Daoy (cell line): ENCODE measurements at places on chromosomes 12 and 14.
A peak's percentile ranks its signal among the peaks of the same experiment; 100 is the strongest.

- DNase-seq, result no peak
Measured at GRCh38 chr14:95683793-95684192, 2.4 kb upstream of the TCL1B start.

DNA sequence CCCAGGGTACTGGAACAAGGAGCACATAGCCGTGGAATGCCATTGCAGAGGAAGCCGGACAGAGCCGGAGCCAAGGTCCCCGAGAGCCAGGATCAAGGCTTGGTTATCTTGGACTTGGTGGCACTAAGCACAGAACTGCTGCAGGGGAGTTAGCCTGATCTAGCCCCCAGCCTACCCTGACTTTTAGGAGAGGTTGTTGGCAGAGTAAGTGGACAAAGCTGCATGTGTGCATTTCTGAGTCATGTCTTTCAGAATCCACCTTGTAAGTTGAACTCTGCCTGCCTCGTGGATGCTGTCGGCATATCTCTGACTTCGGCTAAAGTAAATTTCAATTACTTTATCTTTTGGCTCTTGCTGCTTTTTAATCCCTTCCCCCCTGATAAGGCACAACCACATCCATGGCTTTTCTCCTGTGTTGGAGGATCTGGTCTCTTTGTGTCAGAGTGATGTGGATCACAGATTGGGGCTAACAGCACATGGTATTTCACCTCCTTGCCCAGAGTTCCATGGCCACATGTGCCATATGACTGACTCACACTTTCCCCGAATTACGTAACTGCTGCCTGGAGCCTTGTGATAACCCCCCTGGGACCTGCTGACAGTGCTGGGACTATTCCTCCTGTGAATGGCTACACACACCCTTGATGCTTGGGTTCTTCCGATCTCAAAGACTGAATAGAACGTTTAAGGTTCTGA lies 240.3 kb downstream of the EMP1 start:
- peak; percentile 89 for DNase-seq

GRCh38 chr12:91482231-91482630 lies 299.6 kb upstream of the DCN start:
- no peak for DNase-seq

- DNase-seq, result no peak
Measured at GRCh38 chr12:46414591-46415268, 42.2 kb upstream of the SLC38A2 start.

DNA sequence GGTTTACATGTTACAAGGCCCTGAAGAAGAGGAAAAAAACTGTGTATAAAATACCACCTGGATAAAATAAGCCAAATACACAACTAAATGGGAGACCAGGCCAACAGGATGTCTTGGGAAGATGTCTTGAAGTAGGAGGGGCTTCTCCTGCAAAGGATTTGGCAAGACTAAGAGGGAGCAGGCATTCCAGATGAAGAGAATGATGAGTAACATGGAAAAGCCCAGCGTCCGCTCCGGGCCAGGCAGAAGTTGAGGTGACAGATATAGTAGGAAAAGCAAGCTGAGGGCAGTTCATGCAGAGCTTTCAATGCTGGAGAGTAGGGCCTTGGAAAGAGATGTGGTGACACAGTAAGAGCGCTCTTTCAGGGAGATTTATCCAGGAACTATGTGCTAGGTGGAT lies 16.1 kb upstream of the EIF4B start:
- DNase-seq, result no peak

GRCh38 chr12:100926669-100927248 lies 132.2 kb downstream of the ANO4 start:
- peak; percentile 55 for DNase-seq

- no peak for DNase-seq
Measured at GRCh38 chr14:59009967-59010366, 178.5 kb upstream of the DAAM1 start.

DNA sequence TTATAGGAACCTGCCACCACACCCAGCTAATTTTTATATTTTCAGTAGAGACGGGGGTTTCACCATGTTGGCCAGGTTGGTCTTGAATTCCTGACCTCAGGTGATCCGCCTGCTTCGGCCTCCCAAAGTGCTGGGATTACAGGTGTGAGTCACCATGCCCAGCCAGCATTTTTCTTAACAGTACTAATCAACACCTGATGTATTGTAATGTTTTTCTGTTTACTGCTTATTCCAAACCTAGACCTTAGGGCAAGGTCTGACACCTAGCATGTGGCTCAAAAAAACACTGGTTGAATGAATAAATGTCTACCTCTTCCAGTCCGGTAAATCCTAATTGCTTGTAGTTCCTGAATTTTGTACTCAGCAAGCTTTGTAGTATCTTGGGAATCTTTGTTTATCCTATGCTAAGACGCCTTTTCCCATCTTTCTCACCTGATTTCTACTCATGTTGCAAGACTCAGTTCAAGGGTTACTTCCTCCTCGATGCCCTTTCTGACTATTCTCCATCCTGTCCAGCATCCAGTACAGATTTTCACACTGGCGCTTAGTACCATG lies 2.8 kb downstream of the PAN2 start:
- no peak for DNase-seq

DNA sequence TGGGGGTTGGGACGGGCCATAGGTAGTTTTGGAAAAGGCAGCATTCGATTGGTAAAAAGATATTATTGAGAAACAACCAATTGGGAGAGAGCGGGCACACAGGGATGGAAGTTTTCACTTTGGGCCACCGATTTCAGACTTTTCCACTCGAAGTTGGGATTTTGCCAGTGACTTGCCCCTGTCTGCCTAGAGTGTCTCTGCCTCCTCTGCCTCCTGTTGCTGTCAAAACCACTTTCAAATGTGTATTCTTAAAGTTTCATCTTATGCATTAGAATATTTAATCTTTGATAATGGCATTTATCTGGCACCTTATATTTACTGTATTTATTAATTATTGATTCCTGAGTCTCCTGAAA lies 182.3 kb downstream of the FUT8 start:
- DNase-seq, result no peak

DNA sequence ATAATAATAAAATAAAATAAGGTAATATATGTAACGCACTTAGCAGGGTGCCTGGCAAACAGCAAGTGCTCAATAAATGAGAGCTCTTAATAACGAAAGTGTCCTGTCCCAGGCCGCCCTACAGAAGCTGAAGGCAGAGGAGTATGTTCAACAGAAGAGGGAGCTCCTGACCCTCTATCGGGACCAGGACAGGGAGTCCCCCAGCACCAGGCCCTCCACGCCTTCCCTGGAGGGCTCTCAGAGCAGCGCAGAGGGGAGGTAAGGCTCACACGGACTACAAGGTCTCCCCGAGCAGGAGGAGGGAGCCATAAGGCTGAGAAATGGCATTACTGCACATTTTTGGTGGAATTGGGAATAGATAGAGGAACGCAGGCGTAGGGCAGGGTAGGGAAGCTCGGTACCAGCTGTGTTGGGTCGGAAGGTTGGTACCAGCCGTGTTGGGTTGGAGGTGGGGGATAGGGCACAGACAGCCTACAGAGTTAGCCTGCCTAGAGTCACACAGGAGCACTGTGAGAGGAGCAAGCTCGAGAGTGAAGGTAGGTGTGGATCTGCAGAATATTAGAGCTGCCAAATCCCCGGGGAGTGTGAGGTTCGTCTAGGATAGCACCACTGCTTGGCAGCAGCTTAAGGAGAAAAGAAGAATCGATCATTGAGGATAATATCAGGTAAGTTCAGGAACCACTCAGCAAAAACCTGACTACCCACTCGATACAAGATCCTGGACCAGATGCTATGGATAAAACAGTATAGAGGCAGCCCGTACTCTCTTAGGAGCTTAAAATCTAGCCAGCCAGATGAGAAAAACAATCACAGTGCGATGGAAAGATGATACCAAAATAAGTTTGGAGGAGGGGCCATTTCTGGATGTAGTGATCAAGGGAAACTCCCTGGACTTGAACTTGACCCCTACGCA lies 15.3 kb downstream of the TNFRSF1A start:
- peak; percentile 58 for DNase-seq

DNA sequence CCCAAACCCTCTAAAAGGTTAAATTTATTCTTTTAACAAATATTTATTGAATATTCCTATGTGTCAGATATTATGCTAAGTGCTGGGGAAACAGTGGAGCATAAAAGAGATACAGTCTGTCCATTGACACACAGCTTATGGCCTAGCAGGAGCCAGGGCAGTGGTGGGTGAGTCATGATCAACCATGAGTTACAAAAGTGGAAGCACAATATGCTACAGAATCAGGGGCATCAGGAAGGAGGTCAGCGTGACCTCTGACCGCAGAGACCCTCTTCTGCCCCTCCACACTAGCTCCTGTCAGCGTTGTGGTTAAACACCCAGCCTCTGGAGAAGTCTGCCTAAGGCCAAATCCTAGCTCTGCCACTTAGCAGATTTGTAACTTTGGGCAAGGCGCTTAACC lies 4.7 kb upstream of the PPP1R1A start:
- DNase-seq, result peak; percentile 37

GRCh38 chr12:106871477-106871876 lies 84.2 kb upstream of the TMEM263 start:
- no peak for DNase-seq

- DNase-seq, result no peak
Measured at GRCh38 chr14:54117924-54118323, 161.3 kb upstream of the BMP4 start.

- no peak for DNase-seq
Measured at GRCh38 chr12:52603314-52603713, 2.1 kb upstream of the KRT72 start.

GRCh38 chr14:96676166-96676565 lies 121.0 kb upstream of the VRK1 start:
- peak; percentile 78 for DNase-seq

DNA sequence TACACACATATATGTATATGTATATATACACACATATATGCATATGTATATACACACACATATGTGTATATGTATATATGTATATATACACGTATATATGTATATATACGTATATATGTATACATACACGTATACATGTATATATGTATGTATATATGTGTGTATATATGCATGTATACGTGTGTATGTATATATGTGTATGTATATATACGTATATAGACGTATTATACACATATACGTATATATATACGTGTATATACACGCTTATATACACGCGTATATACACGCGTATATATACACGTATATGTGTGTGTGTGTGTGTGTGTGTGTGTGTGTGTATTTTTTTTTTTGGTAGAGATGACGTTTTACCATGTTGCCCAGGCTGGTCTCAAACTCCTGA lies 32.9 kb upstream of the ZNF740 start:
- DNase-seq, result no peak

GRCh38 chr14:30193845-30194501 lies 266.3 kb upstream of the PRKD1 start:
- DNase-seq, result peak; percentile 9

DNA sequence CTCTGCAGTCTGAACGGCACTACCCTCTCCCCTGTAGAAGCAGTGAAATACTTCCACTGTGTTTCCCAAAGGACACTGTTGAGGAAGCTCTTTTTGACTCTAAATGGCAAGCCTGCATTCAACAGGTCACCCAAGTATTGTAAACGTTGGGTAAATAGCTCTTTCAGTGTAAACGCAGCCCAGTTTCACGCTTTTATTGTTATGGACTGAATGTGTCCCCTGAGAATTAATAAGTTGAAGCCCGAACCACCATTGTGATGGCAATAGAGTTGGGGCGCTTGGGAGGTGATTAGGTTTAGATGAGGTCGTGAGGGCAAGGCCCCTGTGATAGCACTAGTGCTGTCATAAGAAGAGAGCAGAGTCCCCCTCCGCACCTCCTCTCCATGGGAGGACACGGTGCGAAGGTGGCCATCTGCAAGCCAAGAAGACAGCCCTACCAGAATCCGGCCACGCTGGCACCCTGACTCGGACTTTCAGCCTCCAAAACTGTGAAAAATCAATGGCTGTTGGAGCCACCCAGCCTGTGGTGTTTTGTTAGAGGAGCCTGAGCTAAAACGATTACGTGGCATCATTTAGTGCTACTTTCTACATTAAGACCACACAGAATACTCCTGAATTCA lies 1.1 kb downstream of the SERPINA10 start:
- DNase-seq, result no peak

DNA sequence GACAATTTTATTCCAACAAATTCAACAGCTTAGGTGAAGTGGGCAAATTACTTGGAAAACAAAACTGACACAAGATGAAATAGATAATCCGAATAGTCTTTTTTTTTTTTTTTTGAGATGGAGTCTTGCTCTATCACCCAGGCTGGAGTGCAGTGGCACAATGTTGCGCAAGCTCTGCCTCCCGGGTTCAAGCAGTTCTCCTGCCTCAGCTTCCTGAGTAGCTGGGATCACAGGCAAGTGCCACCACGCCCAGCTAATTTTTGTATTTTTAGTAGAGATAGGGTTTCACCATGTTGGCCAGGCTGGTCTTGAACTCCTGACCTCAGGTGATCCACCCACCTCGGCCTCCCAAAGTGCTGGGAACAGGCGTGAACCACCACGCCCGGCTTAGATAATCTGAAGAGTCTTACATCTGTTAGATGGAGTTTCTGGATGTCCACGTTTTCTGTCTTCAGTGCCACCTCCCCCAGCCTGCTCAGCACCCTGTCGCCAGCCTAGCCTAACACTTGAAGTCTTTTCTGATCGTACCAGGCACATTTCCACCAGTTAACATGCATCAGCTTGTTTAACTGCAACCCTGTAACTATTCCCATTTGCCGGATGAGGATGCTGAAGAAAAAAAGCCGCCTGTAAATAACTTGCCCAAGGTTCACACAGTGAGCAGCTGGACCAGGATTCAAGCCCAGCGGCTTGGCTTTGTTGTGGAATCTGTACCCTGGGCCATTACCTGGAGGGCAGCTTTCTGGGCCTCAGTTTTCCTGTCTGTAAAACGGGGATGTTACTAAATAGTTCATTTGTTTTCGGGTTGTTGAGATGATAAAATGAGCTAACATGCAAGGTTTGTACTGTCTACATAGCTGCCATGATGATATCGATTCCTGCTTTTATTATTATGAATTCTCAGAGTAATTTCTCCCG lies 26.4 kb downstream of the FBRSL1 start:
- DNase-seq, result no peak

GRCh38 chr12:74337951-74338350 lies 199.7 kb upstream of the ATXN7L3B start:
- DNase-seq, result peak; percentile 73

- no peak for DNase-seq
Measured at GRCh38 chr14:100824901-100825712, 811 bp upstream of the MEG3 start.

DNA sequence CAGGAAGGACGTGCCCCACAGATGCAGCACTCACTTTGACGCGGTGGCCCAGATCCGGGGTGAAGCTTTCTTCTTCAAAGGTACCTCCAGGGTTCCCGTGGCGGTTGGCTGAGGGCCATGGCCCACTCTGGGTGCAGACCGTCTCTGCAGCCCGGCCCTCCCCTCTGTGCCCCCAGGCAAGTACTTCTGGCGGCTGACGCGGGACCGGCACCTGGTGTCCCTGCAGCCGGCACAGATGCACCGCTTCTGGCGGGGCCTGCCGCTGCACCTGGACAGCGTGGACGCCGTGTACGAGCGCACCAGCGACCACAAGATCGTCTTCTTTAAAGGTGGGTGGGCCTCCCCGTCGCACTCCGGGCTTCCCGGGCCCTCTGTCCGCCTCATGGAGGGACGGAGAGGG lies 16.9 kb downstream of the MMP17 start:
- DNase-seq, result no peak
